Activated naive CD4-positive, alpha-beta T cell treated with Interleukin-2 at 50 U/mL for 16 hours (primary cell): ENCODE measurements at places on chromosomes 7 and 10.

- no peak for DNase-seq
These were observed 59.5 kb upstream of the PRPS1L1 start for GRCh38 chr7:18087026-18087686.

DNA sequence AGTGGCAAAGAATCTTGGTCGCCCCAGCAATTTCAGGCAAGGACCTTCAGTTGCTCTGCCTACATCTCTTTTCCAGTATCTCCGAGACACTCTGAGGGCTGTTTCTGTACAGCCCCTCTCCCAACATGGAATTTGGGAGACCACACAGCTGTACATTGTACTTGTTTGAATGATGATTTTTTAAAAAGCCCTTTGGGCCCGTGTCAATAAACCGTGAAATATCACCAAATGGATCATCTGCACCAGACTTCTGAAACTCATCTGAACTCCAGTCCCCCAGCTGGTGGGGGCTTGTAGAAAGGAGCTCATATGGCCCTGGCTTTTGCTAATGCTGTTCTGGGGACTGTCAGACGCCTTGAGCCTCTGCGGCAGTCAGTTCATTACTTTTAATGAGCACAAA lies 374.9 kb downstream of the BBS9 start:
- no peak for DNase-seq

DNA sequence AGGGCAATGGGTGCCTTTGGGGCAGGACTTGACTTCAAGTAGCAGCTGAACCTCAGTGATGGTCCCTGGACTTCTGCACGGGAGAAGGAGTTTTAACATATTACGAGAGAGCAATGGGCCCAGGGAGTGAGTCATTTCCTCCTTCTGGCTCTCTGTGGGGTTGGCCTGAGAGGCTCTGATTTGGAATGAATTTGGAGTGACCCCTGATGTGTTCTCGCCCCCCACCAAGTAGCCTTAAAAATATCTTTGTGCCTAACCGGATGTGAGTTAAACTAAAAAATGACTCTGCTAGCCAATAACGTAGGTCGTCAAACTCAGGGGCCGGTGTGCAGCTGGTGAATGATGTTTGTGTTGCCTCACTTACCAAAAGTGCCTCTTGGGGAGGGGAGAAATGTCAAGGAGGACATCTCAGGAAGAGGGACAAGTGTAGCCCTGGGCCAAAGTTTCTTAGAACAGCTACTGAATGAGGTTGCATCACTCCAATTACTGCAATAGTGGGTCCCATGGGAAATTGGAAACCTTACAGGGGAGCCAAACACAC lies 656.6 kb downstream of the INHBA start:
- no peak for DNase-seq

DNA sequence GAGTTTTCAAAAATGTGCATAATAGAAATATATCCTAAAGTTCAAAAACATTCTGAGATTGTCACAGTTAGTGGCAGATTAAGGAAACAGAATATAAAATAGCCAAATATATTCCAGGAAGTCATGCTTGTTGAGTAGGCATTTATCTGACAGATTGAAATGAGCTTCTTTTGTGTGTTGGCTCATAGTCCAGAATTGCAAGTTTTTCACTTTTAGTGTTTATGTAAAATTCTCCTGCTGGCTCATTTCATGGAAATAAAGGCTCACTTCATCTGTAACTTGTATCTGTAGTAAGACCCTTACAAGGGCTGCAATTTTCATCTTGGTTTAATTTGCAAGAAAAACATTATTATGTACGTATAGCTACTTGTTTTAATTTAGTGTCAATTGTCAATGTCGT lies 93.5 kb downstream of the MCU start:
- DNase-seq: no peak

DNA sequence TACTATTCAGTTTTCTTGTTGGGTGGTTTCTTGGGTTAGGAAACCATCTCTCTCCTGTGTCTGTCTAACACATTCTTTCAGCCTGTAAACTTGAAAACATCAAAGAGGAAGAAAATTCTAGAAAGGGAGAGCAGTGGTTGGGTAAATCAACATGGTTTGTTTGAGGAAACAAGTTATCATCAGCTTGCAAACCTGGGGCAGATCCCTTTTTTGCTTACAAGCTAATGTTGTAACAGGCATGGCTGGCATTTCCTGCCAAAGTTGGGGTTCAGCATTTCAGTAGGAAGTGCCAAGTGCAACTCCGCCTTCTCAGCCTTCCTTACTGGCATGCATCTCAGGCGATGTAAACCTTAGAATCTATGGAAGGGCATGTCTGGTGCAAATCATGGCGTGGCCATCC lies 112.6 kb downstream of the EEPD1 start:
- DNase-seq: no peak

DNA sequence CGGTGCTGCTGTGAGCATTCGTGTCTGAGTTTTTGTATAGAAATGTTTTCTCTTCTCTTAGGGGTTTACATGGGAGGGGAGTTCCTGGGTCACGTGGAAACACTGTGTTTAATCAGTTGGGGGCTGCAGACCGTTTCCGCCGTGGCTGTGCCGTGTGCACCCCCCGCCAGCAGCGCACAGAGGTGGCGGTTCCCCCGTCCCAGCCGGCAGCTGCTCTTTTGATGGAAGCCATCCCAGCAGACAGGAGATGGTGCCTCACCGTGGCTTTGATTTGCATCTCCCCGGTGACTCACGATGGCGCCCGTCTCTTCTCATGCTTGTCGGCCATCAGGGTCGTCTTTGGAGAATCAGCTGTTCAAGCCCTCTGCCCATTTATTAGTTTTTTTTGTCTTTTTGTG lies 34.9 kb upstream of the FOXL3 start:
- no peak for DNase-seq

GRCh38 chr7:78734626-78735025 lies 718.8 kb downstream of the MAGI2 start:
- no peak for DNase-seq

GRCh38 chr7:130890176-130891020 lies 156.4 kb upstream of the KLF14 start:
- no peak for DNase-seq
